ENCODE measurements at places on chromosomes 4 and X.

DNA sequence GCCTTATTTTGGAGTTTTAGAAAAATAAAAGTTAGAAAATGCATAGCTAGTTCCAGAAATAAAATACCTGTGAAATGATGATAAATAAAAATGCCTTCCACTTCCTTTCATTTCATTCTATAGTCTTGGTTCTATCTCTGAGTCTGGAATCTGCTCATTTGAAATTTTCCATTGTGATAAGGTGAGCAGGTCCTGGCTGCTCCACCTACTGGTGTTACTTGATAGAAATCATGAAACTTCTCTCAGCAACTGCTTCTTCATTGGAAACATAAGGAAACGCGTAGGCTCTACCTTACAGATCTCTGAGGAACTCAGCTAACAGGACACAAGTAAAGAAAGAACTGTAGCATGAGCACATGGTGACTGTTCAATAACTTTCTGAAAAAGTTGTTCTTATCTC is 141.8 kb downstream of the DCHS2 start:
- DNase-seq: no peak

DNA sequence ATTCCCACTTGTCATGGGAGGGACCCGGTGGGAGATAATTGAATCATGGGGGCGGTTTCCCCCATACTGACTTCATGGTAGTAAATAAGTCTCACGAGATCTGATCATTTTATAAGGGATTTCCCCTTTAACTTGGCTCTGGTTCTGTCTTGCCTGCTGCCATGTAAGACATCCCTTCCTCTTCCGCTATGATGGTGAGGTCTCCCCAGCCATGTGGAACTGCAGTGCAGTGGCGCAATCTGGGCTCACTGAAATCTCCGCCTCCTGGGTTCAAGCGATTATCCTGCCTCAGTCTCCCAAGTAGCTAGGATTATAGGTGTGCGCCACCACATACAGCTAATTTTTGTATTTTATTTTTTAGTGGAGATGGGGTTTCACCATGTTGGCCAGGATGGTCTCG is 2.9 kb downstream of the HPGDS start:
- DNase-seq: no peak

- DNase-seq: no peak
Observed at GRCh38 chr4:53885668-53886067, 178.7 kb downstream of the CHIC2 start.

GRCh38 chr4:77617203-77617602 is 11.6 kb downstream of the CXCL13 start:
- DNase-seq: no peak

DNA sequence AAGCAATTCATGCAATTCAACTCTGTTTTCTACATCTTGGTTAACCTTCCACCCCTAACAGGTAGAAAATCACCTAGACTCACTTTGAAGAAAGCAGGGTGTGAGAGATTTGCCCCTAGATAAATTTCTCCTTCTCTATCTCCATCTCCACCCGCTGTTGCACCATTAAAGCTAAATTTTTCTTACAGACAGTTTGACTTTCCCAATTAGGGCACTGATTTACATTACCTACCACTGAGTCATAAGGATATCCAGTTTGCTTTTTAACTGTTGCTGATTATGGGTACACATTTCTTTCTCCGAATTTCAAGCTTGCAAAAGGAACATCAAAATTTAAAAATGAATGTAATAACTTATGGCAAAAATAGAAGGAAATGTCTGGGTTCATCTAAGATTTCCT is 13.0 kb downstream of the SLC7A11 start:
- no peak for DNase-seq

GRCh38 chrX:38183596-38183995 is 37.1 kb downstream of the SRPX start:
- DNase-seq: no peak

DNA sequence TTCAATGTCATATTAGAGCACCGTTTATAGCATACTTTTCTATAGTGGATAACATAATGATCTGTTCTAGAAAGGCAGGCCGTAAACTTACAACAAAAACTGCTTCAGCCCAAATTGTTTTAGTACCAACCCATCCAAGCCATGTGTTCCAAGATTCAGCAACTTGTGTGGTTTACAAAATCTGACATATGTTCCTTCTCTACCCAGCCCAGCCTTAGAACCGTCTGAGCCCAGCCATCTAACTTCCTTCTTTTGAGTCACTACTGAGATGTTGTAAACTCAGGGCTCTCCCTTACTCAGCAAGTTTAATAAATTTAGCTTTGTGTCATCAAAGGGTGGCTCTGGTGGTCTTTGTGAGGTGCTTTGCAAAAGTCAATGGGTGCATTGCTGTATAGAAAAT is 32.4 kb upstream of the REPS2 start:
- no peak for DNase-seq

- no peak for DNase-seq
Observed at GRCh38 chr4:43607827-43608461, 715.4 kb downstream of the GRXCR1 start.

DNA sequence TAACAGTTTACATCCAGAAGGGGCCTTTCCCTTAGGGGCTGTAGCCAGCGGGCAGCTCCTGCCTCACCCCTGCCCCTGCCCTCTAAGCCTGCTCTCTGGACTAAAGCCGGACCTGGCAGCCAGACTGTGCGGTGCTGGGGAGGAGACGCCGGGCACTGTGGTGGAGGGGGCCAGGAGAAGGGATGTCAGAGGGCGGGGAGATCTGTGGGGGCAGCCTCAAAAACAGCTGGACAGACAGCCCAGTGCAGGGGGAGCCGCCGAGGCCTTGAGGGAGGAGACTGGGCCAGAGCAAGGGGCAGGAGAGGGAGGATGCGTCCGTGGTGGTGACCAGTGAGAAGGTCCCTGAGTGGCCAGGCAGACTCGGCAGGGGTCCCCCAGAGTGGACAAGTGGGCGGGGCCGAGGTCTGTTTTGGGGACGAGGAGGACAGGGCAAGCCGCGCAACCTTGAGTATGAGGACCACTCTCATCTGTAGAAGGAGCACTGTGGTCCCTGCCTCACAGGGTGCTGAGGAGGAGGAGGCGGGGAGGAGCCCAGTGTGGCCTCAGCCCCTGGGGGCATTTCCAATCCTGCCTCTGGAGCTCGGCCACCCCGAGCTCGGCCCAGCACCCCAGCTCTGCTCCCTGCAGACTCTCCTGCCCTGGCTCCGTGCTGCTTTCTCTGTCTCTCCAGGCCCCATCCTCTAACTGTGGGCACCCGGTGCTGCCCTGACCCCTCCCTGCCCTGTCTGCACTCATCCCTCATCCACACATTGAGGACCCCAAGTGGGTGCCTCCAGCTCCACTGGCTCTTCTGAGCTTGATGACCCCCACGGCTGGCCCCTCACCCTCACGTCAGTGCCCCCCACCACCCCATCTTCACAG is 59.2 kb upstream of the NKX1-1 start:
- no peak for DNase-seq

DNA sequence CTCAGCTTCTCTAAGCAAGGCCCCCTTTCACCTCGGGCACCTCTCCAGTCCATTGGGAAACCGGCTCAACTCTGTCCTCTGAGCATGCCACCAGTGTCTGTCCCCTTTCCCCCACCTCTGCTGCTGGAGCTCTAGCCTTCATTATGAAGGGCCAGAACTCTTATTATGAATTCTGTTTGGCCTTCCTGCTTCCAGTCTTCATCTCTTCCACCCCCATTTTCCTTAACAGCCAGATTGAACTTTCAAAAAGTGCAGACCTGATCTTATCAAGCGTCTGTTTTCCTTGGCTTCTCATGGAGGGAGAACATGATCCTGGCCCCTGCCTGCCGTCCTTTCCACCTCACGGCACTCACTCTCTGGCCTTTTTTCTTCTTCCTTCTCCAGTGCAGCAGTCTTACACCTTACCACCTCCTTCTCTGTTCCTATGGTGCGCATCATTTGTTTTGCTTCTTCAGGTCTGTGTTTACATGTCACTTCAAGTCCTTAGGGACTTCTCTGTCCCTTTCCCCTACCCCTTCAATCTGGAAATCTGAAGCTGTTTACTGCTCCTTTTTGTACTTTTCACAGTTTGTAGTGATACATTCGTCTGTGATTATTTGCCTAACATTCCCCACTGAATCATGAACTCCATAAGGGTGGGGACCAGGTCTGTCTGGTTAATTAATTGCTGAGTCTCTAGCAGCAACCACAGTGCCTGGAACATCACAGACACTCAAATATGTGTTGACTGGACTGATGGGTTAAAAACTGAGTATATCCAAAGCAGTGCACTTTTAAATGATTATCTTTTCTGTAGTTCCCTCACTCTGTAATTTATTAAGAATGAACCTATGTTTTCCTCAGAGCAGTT is 55.8 kb downstream of the FNIP2 start:
- DNase-seq: no peak

DNA sequence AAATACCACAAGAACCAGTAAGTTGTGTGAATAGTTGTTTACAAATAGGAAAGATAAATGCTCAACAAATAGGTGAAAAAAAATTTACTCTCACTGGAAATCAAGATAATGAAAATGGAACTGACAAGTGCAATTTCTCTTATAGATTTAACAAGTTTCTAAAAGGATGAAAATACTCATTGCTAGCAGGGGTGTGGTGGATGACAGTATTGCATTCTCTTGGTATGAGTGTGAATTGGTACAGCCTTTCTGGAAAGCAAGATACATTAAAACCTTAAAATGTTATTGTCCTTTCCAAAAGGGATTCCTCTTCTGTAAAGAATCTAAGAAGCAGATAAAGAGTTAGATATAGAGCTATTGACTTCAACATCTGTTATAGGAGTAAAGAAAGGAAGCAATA is 240.0 kb upstream of the RPS6KA3 start:
- DNase-seq: no peak

DNA sequence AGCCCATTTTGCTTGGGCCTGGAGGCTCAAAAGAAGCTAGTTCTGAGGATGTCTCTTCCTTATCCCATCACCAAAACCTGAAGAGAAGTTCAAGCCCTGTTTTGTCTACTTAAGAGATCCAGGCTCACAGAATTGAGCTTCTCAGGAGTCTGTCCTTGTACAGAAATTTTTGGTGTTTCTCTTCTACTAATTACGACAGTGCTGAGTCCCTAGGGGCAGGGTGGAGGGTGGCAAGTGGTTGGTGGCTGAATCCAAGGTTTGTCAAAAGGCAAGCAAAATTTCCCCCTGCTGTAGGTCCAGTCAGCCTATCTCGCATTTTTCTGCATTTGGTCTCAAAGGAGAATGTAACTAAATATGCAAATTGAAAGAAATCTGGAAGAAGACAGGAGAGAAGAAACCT is 377.9 kb downstream of the SMARCA1 start:
- DNase-seq: no peak

DNA sequence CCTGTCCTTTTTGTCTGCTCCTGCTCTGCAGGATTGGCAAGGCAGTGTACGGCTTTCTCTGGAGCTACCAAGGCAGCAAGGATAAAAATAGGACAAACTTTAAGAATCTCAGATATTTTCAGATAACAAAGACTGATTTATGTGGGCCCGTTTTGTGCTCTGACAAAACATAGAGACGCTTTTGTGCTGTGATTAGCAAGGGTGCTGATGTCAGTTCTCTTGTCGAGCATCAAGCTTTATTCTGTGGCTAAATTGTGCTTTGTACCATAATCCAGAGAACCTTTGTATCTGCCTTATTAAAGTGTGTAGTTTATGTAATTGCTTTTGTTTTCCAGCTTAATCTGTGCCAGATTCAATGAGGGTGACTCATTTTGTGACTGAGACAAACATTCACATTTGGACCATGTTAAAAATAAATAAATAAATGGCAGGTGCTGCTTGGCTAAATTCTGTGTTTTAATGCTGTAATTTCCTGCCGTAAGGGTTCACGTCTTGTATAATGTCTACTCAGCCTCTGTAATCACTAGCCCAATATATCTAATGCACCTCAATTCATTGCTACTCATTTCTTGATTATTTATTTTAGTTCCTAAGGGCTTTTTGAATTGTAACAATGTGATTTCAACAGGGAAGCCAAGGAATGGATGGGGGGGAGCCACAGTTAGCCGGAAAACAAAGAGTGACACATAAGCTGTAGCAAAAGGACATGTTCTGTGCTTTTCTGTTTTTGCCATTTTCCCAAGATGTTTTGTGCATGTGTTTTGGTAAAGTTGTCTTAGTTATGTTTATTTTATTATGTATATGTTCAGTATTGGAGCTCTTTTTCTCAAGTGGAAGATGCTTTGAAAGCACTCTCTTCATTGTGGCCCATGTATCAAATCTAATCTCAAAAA is 75.1 kb downstream of the GAB1 start:
- DNase-seq: no peak

- no peak for DNase-seq
Observed at GRCh38 chr4:158728236-158728635, 5.0 kb upstream of the PPID start.

GRCh38 chrX:22999696-23000223 is at the start of gene DDX53:
Gene DDX53 (plus strand): TSS chrX:22999960. CDS start chrX:23000058, 98 bp downstream.
- DNase-seq: no peak

GRCh38 chrX:69119122-69119521 is 46.1 kb downstream of the PJA1 start:
- no peak for DNase-seq

DNA sequence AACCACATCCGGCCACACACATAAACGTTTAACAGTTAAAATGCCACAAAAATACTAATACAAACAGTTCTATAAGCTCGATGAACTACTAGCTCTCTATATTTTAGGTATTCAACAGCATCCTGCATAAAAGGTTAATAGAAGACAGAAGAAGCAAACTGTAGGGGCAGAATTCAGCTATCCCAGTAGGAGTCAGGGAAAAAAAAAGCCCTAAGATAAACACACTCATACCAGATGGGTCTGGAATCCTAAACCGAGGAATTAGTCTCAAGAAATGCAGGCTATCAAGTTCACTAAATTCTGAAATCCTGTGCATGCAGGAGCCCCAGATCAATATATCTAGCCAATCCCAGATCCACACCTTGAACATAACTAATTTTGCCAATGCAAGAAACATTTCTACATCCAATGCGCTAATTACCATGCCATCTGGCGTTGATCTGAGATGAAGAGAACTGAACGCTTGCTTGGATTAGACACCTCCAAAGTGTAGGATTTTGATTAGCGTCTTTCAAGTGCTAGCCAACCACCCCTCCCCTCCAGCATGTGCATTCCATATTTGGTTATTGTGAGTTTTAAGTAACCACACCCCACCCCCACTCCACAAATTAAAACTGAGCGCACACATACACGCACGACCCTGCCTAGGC is 512.2 kb upstream of the INTU start:
- DNase-seq: no peak

- DNase-seq: no peak
Observed at GRCh38 chr4:152072001-152072485, 311.2 kb upstream of the GATB start.

GRCh38 chr4:33080275-33080674 is 2360.1 kb downstream of the PCDH7 start:
- no peak for DNase-seq

- DNase-seq: no peak
Observed at GRCh38 chrX:71974916-71975315, 64.3 kb downstream of the NHSL2 start.

GRCh38 chr4:184850431-184851199 is 24.8 kb upstream of the ACSL1 start:
- no peak for DNase-seq

All from cerebellar nuclear complex (tissue), 1 donor.